GM04504 (cell line): ENCODE measurements at places on chromosomes 2 and 18.

- DNase-seq = no peak
These were observed 12.6 kb downstream of the AGPS start for GRCh38 chr2:177405029-177405692.

GRCh38 chr2:234514099-234514498, 17.2 kb upstream of the ARL4C start:
- no peak for DNase-seq

GRCh38 chr2:98355881-98356280, 9.6 kb downstream of the CNGA3 start:
- no peak for DNase-seq

DNA sequence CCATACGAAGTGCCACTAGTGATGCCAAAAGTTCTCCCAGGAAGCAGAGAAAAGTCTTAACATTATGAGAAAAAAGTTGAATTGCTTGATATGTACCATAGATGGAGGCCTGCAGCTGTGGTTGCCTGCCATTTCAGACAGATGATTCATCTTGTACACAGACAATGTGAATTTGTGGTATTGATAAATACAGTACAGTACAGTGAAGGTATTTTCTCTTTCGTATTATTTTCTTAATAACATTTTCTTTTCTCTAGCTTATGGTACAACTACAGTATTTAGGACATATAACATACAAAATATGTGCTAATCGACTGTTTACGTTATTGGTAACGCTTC, 33.6 kb upstream of the VWC2L start:
- DNase-seq = no peak

GRCh38 chr2:173496746-173497145, 142.1 kb downstream of the CDCA7 start:
- DNase-seq = peak; percentile 55

GRCh38 chr2:217478831-217479455, 523.9 kb downstream of the TNS1 start:
- DNase-seq = no peak

DNA sequence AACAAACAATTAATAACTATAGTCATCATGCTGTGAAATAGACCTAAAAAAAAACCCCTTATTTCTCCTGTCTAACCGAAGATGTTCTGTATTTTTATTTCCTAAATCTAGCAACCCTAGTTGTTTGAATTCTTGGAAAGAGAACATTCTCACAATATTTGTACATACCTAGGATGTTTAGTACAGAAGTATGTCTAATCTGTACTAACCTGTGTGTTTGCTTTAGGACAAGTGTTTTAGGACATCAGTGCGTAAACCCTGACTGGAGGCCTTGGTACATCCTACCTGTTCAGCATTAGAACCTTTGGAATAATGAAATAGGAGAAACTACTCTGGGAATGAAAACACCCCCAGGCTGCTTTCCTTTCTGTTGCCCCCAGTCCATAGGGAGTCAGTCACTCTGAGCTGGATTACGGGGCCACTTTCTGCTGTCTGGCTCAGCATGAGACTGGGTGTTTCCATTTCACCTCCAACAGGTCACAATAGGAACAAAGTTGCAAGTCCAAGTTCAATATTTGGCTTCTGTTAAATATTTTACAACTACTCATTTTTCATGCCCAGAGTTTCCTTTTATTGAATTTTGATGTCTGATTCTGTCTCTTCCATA, 114.7 kb downstream of the MTX2 start:
- no peak for DNase-seq

DNA sequence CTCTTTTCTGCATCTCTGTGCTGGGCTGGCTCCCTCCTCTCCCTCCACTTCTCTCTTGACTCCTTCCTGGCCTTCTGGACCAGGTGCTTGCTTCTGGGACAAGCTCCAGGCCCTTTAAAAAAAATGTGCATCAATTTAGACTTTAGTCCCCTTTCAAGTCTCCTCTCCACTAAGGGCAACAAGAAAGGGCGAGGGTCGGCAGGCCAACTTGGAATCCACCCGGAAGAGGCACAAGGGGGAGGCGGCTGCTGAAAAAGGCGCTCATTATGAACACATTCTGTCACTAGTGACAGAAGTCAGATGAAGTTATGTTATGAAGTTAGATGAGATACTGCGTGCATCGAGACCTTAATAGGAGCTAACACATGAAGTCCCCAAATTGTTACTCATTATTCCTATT, 13.6 kb upstream of the RHOB start:
- no peak for DNase-seq

- no peak for DNase-seq
These were observed 36.2 kb downstream of the THADA start for GRCh38 chr2:43559391-43560230.

GRCh38 chr2:226775032-226775509, 24.5 kb downstream of the IRS1 start:
- DNase-seq = no peak

DNA sequence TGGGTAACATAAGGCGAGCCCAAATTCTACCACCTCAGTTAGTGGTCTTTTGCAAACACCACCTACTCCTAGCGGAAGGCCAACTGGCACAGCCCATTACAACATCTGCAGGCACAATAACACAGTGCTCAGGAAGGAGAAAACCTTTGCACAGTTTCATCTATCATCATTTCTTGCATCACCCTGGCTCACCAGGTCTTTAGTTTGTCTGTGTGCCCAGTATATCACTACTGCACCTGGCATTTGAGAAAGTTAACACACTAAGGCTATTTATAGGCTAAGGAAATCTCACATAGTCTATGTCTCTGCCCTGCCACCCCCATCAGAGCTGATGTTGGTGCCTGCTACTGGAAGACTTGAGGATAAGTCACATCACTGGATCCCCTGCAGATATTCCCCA, 484.0 kb downstream of the SATB2 start:
- DNase-seq = no peak

DNA sequence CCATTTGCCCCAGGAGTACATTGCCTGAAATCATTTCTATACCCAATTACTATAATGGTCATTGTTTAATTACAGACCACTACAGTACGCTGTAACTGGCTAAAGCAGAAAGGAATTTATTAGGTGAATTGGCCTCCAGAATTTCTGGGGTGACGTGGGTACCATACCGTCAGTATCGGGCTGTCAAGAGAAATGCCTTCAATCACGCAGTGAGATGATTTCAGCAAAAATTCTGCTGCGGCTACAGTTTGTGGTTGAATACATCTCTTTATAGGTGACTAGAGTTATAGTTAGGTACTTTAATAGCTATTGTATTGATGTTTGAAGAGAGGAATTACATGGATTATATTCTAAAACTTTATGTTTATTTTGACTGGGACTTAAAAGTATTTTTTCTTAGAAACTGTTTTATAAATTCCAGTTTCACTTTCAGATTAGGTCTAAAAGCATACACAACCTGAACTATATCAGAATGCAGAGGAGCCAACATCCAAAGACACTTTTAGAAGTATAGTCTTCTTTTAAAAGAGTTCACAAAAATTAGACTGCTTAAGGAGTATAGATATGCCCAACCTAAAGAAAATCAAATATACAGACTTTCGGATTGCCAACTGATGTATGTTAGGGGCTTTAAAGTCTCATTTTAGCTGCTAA, 128.4 kb downstream of the TTC27 start:
- no peak for DNase-seq

- no peak for DNase-seq
These were observed 59.3 kb upstream of the TACR1 start for GRCh38 chr2:75258620-75259019.

DNA sequence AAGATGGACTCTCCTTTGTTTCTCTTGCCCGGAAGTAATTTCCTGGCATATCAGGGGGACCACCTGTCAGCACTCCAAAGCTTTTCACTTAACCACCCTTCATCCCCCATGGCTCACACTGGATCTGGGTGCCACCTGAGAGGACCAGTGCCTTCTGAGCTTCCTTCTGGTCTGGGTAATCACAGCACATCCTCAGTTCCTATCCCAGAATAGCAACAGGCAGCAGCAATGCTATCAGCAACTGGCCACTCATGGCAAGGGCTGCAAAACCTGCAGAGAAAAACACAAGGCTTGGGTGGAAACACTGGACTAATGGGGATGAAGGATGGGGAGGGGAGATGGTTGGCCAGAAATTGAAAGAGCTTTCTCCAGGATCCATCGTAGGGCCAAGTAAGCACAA, 59.9 kb upstream of the STPG4 start:
- DNase-seq = no peak

- no peak for DNase-seq
These were observed 4.7 kb upstream of the TEX261 start for GRCh38 chr2:70999362-70999761.

DNA sequence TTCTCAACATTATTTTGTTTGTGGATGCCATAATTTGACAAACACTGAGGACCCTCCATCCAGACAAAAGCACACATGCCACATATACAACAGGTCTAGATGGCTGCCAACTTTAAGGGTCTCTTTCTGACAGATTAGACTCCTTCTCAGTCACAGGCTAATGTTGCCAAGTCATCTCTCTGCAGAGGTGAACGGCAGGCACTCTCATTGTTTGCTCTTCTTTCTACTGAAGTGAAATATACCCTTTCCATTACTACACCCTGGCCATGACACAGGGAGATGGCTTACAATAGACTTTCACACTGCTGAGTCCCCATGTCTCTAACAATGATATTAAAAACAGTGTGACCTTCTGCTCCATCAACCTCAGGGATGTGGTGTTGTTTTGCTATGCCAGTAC, 47.5 kb upstream of the ZNF397 start:
- no peak for DNase-seq

DNA sequence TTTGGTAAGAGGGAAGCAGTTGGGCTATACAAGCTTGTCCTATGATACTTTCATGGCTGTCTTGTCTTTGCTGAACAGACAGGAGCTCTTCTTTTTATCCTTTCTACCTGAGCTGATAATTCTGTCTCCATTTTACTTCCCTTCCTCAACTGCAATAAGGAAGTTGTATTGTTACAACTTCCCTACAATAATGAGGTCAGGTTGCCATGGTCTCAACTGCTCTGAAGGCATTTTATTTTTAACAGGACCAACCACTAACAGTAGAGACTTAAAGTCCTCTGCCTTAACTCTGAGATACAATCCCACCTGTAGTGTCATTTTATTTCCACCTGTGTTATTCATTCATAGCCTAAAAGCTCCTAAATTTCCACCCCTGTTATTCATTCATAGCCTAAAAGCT, 118.6 kb upstream of the PGAP1 start:
- DNase-seq = no peak

DNA sequence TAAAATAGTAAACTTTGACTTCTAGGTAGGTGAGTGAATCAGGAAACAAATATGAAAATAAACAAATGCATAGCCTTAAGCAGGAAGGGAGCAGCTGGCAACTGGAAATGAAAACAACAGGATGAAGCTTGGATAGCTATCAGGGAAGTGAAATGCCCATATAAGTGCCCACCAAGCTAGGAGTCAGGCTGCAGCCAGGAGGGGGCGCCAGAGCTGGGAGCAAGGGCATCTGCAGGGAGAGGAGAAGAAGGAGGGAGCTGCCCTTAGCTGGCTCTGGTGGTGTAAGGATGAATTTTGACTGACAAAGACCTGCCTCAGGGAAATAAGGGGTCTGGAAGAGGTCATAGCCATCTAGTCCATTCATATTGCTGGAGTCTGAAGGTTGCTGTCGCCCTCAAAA, 298.3 kb downstream of the TDRD15 start:
- no peak for DNase-seq

- peak; percentile 72 for DNase-seq
These were observed 73.4 kb downstream of the ACTR2 start for GRCh38 chr2:65300761-65301711.

GRCh38 chr2:115543024-115543423, 1100.6 kb downstream of the DPP10 start:
- DNase-seq = no peak

- no peak for DNase-seq
These were observed 14.4 kb downstream of the OTOF start for GRCh38 chr2:26463244-26464192.

GRCh38 chr2:173590276-173590861, 235.7 kb downstream of the CDCA7 start:
- DNase-seq = peak; percentile 87

GRCh38 chr2:64629875-64630274, 23.8 kb downstream of the SERTAD2 start:
- DNase-seq = no peak

GRCh38 chr18:4870177-4870773, 326.8 kb downstream of the AKAIN1 start:
- no peak for DNase-seq

- no peak for DNase-seq
These were observed 5.2 kb upstream of the SCN7A start for GRCh38 chr2:166499281-166499680.

DNA sequence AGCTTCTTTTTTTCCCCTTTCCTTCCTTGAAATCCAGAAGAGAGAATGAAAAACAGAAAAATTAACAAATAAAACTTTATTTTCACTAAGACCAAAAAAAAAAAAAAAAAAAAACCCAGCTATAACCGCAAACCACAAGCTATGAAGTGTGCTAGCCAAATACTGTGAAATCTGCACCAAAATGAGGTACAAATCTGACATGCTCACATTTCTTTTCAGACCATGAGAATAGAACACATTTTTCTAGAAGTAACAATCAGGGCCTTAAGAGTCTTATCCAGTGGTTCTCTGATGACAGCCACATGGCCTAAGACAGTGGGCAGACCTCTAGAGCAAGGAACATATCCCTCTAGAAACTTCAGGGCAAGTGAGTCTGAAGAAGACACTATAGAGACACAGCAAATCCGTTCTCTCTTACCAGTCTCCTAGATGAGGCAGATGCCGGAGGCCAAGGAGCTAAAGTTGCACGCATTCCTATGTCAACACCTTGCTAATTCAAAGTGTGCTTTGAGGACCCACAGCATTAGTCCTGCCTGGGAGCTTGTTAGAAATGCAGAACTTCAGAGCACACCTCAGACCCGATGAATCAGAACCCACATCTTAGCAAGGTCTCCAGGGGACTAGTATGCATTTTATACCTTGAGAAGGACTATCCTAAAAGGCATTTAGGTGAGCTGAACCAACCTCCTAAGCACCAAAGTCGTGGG, 317.1 kb downstream of the MYCN start:
- no peak for DNase-seq

DNA sequence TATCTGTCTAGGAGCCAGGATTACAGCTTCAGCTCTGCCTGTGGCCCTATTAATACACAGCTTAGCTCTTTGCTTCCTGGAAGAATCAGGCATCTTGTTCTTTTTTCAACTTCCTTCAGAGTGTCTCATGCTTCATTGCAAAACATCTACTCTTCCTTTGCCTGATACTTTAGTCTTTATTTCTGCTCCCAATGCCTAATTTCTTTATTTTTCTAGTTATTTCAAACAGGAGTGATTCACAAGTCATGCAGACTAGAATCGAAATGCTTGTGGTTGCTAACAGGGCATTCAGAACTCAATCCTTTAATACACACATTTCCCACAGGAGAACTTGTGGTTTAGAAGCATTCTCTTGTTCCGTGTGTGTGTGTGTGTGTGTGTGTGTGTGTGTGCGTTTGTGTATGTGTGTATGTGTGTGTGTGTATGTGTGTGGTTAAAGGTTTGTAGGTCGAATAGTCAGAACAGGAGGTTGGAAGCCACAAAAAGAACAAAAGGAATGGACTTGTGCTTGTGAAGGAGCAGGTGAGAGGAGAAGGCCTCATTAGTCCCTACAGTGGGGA, 28.3 kb upstream of the INSIG2 start:
- peak; percentile 85 for DNase-seq

GRCh38 chr2:202290970-202291369, 25.4 kb downstream of the NOP58 start:
- no peak for DNase-seq
